ENCODE measurements at places on chromosomes 12 and 14.

GRCh38 chr12:98939350-98939749, 294.3 kb downstream of the APAF1 start:
- no peak for DNase-seq

GRCh38 chr12:77724367-77724957, 106.2 kb upstream of the NAV3 start:
- no peak for DNase-seq

GRCh38 chr14:95069547-95069946, 87.8 kb downstream of the DICER1 start:
- no peak for DNase-seq

GRCh38 chr12:108043750-108044533, 85.1 kb upstream of the WSCD2 start:
- DNase-seq: no peak

DNA sequence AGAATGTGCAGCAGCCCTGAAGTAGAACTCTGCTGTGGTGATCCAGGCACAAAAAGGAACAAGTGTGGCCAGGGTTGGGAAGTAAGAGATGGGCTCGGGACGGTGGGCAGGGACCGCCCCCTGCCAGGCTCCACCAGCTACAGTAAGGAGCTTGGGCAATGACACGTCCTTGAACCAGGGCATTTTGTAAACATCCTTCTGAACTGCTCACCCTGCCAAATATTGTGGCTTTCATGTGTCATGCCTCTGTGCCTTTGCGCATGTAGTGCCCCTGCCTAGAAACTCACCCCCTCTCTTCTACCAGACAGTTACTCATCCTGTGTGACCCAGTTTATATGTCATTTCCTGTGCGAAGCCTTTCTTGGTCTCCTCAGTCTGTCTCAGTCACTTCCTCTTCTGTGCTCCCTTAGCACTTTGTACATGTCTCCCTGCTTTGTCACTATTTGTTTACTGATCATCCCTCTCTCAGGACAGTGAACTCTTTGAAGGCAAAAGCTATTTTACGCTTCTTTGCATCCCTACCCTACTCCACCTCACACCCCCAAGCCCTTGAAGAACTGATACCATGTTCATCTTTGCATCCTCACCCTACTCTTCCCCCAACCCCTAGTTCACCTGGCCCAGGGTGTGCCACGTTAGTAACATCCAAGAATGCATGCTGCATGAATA, 108.9 kb upstream of the PLEKHG7 start:
- DNase-seq: peak; percentile 97

DNA sequence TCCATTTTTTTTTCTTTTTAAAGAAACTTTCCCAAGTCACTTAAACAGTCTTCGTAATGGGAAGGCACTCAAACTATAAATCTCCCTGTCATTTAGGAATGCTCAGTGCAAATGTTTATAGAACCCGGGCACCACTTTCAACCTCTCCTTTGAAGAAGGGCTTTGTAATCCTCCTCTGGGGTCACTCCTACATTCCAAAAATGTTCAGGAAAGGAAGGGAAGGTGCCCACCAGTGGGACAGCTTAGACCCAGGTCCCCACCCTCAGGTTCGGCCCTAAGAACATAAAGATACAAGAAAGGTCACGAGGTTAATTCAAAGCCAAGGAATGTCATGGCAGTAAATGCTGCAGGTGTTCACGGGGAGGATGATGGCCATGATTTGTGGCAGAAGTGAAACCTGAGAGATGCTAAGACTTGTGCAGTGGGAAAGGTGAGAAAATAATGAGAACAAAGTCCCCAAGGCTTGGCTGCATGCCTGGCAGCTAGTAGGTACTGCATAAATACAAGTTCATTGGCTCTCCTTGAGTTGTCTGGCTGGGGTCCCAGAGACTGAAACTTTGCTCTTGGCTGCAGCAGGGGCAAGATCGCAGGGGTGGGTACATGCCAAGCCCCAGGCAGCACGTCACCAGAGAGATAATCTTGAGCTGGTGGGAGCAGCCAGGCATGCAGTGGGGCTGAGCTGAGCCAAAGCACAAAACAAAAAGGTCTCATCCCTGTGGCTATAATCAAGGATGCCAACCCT, 21.1 kb downstream of the KRT18 start:
- no peak for DNase-seq

- no peak for DNase-seq
Observed at GRCh38 chr12:111850526-111850925, 8.5 kb downstream of the MAPKAPK5 start.

- DNase-seq: no peak
Observed at GRCh38 chr12:132275110-132275531, 54.3 kb downstream of the GALNT9 start.

GRCh38 chr14:93078870-93079269, 36.9 kb downstream of the ITPK1 start:
- DNase-seq: no peak

DNA sequence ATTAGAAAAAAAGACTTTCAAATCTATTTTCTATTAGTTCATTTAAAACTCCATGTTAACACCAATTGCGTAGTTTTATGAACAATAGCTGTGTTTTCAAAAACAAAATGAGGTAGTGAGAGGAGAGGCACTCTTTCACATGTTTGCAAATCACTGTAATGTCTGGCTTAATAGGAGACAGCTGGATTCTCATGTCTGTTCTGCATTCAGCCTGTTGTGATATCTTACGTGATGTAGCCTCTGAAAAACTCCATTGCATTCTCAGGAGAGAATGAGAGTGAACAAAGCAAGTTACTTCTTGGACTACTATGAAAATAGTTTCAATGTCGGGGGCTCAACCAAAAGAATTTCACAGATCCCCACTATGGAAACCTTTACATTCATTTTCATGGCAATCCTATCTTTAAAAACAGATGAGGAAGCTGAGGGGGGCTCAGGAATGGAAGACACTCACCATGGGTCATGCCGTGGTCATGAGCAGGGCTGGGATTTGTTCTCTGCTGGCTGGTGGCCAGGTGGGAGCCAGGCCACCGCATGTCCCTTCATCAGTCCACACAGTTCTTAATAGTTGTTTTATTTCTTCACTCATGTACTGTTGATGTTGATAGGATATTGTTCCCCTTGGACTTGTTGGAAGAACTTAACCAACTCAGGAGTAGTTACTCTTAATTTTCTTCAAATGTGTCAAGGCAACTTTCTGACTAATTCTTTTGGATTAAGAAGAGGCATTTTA, 346.2 kb upstream of the FAR2 start:
- no peak for DNase-seq

DNA sequence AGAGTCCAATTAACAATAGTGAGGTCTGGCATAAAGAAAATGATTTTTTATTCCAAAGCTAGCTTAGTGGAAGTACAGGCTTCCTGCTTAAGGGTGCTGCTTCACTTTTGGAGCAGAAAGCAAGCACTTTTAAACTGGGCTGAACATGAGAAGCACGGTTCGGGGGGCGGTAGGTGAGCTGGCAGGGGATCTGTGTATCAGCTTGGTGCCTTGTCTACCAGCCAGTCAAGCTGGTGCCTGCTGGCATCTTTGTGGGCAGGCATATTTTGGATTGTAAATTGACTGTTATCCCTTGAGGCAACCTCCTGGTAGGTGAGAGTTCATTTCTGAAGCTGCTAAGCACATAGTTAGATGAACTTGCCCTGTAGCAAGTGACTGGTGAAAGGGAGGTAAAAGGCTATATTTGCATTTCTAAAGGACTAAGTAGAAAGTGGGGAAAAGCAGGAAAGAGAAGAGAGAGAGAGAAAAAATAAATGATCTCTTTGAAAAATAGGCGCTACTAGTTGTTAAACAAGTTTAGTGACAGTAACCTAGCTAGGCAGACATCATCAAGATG, 121.1 kb upstream of the SYT10 start:
- no peak for DNase-seq
